ENCODE measurements at places on chromosomes 2 and 18. TPM values are rescaled to one million over a fixed set of nuclear protein-coding genes. Genes with fewer than 3 reads are reported as not detected.

The ACMSD gene
- 145 TPM for total RNA-seq

The PKP4 gene
- total RNA-seq = 41.6 TPM

The ERFE gene
- not detected for total RNA-seq

The FAM124B gene
- 0.56 TPM for total RNA-seq

The EML6 gene
- total RNA-seq = 1.2 TPM

The IL36A gene
- not detected for total RNA-seq

The ARHGEF33 gene
- total RNA-seq = 0.46 TPM

The PAX3 gene
- total RNA-seq = not detected

The OXER1 gene
- total RNA-seq = 26.6 TPM

The SH3BP4 gene
- 28.6 TPM for total RNA-seq

The GREB1L gene
- 6.2 TPM for total RNA-seq

The ASAP2 gene
- total RNA-seq = 2.9 TPM

The NOL4 gene
- total RNA-seq = 0.86 TPM

The ALLC gene
- total RNA-seq = 0.18 TPM

The CCL20 gene
- 0.88 TPM for total RNA-seq

The CACNB4 gene
- 0.31 TPM for total RNA-seq

The GGCX gene
- 215 TPM for total RNA-seq
